Lung microvascular endothelial cell (primary cell): ENCODE measurements at places on chromosomes 11 and 22.

DNA sequence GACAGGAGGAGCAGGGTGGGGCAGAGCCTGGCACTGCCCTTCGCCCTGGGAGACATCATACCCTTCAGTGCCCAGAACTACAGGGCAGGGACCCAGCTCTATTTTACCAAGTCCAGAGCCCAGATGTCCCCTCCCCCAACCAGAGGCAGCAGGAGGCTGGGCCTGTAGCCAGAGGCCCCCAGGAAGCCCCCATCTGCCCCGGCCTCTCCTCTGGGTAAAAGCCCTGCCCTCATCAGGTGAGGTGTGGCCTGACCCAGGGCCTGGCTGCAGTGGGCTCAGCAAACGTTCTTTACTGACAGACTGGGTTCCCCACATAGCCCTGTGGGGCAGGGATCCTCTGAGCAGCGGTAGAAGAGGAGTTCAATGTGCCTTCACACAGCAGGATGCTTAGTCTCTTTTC, 51.8 kb upstream of the SLC22A12 start:
- DNase-seq = no peak

DNA sequence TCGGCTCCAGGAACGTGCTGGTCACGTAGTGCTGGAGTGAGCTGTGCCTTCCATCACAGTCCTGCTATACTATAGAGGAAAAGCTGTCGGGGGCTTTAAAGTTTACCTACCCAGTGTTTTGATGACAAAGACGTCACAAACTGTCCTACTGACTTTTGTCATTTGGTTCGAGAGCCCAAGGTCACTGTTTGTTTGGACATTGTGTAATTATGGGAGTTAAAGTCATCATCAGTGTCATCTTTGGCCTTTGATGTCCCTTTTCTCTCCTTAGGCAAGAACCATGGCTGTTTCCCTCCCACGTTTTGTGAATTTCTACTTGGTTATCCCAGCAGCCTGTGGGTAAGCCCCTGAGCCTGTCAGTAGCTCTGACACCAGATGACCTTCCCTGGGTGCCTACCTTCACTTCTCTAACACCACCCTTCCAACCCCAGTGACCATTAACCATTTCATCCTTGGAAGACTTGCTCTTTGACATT, 59.3 kb downstream of the SLC1A2 start:
- DNase-seq = no peak

- no peak for DNase-seq
Observed at GRCh38 chr22:49622241-49623105, 205.2 kb downstream of the BRD1 start.

DNA sequence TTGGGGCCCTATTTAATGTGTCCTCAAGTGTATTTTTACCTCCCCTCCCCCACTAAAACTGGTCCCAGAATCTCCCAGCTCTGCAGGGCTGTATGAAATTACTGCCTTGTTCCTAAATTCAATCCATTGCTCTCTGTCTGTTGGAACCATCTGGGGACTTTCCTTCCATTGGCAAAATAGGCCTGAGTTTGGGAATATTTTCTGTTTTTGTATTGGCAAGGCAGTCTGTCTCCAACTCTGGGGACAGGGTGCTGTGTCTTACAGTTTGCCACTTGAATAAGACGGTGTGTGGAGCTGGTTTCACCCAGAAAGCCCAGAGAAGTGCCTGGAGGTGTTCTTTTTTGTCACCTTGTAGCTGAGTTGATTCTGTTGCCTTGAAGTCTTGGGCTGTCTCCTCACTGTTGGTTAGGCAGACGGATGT, 1.3 kb downstream of the PACS1 start:
- DNase-seq = peak; percentile 16

DNA sequence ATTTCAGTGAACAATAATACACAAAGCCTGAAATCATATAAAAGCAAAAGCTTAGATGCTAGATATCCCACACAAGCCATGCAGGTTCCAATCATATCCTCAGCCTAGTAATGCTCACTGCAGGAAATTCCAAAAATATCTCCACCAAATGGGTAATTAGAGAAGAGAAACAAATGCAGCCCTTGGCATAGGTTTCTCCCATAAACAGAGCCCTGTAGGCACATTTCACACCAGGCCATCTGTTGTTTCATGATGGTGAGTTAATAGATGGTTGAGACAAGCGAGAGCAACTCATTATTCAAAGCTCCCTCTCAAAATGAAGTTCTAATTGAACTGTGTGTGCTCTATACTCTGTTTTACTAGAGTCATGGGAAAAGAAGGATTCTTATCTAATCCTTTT, 154.6 kb upstream of the TRPC6 start:
- DNase-seq = no peak

GRCh38 chr11:14751975-14752407, 108.4 kb downstream of the PDE3B start:
- no peak for DNase-seq

DNA sequence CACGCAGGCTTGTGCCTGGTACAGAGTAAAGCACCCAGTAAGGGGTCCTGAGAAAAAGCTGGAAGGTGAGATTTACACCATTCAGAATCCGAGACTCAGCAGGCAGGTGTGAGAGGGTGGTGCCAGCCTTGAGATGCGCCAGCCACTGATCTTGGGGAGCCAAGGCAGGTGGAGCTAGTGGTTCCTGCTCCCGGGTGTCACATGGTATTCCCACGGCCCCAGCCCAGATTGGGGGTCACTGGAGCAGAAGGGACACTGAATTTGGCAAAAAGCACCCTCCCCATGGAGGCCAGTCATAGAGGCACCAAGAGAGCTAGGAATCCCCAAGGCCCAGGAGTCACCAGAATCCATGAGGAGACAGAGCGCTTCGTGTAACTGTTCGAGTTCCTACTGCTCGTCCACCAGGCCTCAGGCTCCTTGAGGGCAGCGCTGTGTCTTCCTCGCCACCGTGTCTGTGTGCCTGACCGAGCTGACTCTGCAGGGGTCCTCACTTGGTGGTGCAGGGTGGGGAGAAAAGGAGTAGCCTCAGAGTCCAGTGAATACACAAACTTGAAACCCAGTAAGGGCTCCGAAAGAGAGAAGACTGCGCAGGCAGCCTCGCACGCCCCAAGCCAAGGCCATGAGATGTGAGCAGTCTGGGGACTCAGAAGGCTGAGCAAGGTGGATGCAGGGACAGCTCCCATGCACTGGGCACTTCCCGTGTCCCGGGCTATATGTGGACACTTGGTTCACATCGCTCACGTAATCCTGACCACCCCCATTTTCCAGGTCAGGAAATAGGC, 28.2 kb downstream of the TOM1 start:
- no peak for DNase-seq

- no peak for DNase-seq
Observed at GRCh38 chr11:68617925-68618809, 66.2 kb upstream of the GAL start.

DNA sequence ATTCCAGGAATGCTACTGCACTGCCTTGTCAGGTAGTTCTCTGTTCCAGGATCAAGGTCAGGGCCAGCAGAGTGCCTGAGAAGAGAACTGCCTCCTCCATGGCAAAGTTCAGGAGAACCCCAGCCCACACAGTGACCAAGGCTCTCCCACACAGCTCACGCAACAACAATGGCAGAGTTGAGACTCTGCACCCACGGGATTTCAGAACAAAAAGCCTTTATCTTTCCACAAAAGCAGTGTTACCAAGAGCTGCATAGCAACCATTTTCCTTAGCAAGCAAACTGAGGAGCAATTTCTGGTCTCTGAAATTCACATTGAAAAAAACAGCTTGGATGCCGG, 11.1 kb downstream of the PLAAT3 start:
- DNase-seq = no peak

DNA sequence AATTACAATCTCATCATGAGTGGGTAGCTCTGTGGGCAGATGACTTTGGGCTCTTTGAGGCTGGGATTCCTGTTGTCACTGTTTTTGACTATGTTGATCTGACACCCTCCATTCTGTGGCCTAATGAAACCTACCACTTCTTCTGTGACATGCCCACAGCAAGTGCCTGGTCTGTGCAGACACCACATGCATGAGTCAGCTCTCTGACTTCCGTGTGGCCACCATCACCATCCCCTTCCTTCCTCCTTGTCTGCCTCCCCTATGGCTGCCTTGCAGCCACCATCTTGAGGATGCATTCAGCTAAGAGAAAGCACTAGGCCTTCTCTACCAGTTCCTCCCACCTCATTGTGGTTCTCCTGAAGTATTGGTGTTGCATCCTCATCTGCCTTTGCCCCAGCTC, 15.3 kb upstream of the OR10V1 start:
- no peak for DNase-seq

GRCh38 chr22:21994881-21995444, 12.4 kb upstream of the TOP3B start:
- DNase-seq = no peak

- no peak for DNase-seq
Observed at GRCh38 chr22:50605002-50605612, 4.5 kb downstream of the MAPK8IP2 start.

DNA sequence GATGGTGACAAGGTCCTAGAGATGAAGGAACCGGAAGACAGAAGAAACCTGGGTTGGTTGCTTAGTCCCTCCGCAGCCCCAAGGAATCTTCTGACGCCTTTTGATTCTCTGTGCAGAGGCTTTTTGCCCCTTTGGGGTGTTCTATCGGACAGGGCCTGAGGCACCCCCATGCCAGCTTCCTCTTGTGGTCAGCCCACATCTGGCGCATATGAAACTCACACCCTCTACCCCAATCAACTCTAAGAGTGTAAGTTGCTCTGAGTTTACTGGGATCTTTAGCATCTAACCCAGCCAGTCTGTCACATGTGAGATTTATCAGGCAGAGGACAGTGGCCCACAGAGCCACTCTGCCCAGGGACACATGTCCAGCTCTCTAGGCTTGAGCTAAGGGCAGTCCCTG, 17.4 kb downstream of the RASD2 start:
- no peak for DNase-seq

DNA sequence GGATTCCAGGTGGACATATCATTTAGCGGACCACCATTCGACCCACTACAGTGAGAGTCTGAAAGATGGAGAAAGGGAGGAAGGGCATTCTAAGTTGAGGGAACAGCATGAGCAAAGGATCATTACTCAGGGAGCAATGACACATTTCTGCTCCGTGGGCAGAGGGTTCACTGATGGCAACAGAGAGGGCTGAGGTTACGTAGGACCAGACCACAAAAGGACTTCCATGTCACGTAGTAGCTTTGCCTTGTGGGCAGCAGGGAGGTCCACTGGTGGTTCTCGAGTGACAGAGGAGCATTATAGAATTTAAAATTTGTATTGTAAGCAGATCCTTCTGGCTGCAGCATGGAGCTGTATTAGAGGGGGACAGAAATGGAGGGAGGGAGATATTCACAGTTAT, 109.7 kb upstream of the NAV2 start:
- DNase-seq = no peak

- no peak for DNase-seq
Observed at GRCh38 chr22:28903729-28904128, 20.4 kb downstream of the ZNRF3 start.

DNA sequence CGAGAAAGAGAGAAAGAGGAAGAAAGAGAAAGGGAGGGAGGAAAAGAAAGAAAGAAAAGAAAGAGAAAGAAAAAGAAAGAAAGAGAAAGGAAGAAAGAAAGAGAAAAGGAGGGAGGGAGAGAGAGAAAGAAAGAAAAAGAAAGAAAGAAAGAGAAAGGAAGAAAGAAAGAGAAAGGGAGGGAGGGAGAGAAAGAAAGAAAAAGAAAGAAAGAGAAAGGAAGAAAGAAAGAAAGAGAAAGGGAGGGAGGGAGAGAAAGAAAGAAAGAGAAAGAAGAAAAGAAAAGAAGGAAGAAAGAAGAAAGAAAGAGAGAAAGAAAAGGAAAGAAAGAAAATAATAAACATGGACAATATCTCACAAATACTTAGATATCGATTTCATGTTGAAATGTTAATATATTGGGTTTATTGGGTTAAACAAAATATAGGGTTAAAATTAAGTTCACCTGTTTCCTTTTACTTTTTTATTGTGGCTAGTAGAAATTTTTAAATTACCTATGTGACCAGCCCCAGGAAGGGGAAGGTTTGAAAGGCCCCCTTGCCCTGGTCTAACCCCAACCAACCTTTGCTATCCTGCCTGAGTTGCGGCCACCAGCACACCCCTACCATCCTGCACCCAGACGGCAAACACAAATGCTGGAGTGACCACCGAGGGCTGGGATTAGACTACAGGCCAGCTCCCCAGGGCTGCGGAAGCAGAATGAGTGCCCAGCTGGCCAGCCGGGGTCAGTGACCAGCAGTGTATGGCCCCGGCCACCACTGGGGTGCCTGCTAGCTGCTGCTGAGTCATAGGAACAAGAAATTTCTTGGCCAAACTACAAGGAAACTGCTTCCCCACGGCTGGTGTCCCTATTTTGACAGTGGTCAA, 81.0 kb upstream of the FGF3 start:
- peak; percentile 66 for DNase-seq

GRCh38 chr22:42889304-42889703, 32.2 kb upstream of the ARFGAP3 start:
- no peak for DNase-seq

- no peak for DNase-seq
Observed at GRCh38 chr11:74646215-74646614, 53.8 kb downstream of the POLD3 start.

- DNase-seq = no peak
Observed at GRCh38 chr11:64294774-64295173, 3.7 kb downstream of the KCNK4 start.

DNA sequence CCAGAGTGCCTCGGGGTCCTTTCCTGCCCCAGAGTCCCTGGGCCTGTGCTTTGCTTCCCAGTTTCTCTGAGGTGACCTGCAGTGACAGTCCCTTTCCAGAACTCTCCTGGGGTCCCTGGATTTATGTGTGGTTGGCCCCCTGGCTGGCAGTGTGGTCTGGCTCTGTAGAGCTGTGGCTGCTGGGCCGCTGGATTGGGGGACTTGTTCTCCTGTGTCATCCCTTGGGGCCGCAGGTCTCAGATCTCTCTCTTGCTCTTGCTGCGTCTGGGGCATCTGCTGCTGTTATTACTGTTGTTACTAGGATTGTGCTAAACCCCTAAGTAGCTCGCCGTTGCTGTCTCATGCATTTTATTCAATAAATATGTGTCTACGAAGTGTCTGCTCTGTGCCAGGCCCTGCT, 31.9 kb downstream of the FAM83F start:
- DNase-seq = no peak

- DNase-seq = no peak
Observed at GRCh38 chr11:65416841-65417701, 5.5 kb upstream of the NEAT1 start.

DNA sequence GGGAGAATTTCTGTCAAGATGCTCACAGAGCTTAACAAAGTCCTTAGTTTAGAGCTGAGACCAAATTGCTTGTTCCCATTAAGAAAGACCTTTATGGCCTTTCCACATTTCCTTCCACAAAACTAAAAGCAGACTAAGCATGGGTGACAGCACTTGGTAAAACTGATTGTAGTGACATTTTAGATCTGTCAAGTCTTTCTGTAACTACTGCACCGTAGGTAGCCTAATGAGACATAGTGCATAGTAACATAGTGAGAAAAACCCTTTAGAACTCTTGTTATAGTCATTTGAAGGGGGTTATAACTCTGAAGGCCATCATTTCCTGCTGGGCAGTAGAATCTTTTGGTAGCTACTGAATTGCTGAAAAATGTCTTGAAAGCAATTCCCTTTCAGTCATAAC, 990.9 kb upstream of the CNTN5 start:
- no peak for DNase-seq
